Stimulated activated CD8-positive, alpha-beta memory T cell treated with anti-CD3 and anti-CD28 coated beads, Interleukin-12 subunit alpha, Interleukin-12 subunit beta, amount 100 ng/mL, for 1 hour (primary cell): ENCODE measurements at places on chromosomes 2 and 18.

- DNase-seq, result no peak
These were observed 258.1 kb downstream of the GBX2 start for GRCh38 chr2:235910067-235910466.

- DNase-seq, result no peak
These were observed 29.1 kb downstream of the EMX1 start for GRCh38 chr2:72946466-72946865.

DNA sequence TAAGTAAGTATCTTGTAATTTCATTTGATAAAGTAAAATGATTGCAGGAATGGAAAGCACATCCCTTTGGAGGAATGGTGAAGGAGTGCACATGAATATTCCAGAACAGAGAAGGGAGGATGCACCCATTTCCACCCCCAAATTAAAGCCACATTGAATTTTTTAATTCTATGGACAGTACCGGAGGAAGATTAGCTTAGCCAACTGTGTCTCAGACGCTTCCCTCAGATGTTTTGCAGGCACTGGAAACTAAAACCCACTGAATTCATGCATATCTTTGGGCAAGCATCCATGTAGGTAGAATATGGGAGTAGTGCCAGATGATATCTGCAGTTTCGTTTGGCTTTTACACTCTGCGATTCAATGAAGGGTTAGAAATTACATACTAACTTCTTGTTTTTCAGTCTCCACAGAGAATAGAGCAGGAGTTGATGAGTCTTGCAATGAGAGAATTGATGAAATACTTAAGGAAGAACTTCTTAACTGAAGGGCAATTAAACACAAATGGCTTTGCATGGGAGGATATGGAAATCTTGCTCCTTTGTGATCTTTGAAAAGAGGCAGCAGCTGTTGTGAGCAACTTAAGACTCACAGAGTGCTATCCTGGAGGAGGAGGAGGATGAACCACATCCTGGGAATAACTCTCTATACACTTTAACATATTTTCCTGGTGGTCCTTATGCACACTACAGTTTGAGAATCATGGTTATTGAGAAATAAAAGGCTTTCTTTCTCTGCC is 71.7 kb upstream of the MYO3B start:
- no peak for DNase-seq

DNA sequence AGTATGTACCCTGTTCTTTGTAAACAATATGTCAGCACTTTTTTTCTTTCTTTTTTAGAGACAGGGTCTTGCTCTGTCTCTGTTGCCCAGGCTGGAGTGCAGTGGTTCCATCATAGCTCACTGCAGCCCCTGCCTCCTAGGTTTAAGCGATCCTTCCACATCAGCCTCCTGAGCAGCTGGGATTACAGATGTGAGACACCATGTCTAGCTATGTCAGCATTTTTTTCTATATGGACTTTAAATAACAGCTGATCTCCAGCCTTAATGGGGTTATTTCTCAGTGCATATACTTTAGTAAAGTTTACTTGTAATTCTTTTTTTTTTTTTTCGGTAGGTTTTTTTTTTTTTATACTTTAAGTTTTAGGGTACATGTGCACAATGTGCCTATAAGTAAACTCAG is 26.6 kb downstream of the ABCG5 start:
- DNase-seq, result no peak

- no peak for DNase-seq
These were observed 171.8 kb upstream of the KLHL29 start for GRCh38 chr2:23213196-23213595.

- no peak for DNase-seq
These were observed 153.3 kb upstream of the MAP3K20 start for GRCh38 chr2:172922306-172922705.
